ENCODE measurements at places on chromosomes 5 and 9.

DNA sequence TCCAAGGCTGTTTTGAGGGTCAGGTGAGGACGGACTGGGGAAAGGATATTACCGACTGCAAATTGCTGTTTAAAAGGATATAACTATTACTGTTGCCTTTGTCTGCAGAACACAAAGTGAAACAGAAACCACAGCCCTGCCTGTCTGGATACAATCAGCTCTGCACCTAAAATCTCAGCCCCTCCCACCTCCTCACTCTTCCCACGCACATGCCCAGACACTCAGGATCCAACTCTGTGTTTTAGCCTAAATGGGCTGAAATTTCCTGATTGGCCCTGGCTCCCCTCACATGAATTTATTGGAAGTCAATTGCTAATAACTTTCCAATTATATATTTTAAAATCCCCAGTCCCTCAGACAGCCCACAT is 176.3 kb upstream of the PPP1R26 start:
- DNase-seq: no peak

DNA sequence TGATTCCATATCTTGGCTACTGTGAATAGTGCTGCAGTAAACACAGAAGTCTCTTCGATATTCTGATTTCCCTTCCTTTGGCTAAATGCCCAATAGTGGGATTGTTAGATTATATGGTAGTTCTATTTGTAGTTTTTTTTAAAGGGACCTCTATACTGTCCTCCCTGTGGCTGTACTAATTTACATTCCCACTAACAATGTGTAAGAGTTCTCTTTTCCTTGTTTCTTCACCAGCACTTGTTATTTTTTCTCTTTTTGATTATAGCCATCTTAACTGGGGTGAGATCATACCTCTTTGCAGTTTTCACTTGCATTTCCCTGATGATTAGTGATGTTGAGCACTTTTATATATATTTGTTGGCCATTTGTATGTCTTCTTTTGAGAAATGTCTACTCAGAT is 102.0 kb downstream of the CARTPT start:
- no peak for DNase-seq

- DNase-seq: no peak
Measured at GRCh38 chr5:97191893-97192292, 8.8 kb upstream of the RIOK2 start.

DNA sequence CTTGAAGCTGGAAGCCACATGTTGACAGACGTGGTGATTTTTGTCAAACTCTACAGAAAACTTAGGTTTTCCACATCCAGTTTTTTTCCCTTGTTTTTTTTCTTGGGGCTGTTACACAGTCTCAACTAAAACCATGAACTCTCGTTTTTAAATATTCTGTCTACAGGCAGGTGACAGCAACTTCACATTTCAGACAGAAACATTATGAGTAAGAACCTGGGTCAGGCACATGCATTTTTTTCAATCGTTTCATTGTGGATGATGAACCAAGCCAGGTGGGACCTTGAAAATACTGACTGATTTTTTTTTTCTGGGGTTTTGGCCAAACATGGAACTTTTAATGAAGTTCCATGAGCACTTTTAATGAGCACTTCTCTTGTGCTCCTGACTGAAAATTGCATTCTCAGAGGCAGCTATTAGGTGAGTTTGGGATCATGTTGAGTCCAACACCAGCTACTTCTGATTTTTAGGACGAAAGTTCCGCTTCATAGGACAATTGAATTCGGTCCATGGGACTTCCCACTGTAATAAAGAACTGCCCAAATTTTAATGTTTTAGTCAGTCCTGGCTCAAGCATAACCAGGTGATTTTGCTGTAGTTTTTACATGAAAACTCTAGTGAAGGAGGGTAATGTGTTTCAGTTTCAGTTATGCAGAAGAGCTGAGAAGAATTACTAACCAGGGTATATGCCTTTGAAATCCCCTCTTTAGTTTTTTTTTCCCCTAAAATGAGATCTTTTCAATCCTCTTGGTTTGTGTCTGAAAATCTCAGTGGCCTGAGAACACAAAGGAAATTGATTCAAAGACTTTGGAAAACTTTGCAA is 93.2 kb upstream of the ADAMTS16 start:
- no peak for DNase-seq

- DNase-seq: no peak
Measured at GRCh38 chr9:134944351-134944802, 26.7 kb upstream of the FCN1 start.

DNA sequence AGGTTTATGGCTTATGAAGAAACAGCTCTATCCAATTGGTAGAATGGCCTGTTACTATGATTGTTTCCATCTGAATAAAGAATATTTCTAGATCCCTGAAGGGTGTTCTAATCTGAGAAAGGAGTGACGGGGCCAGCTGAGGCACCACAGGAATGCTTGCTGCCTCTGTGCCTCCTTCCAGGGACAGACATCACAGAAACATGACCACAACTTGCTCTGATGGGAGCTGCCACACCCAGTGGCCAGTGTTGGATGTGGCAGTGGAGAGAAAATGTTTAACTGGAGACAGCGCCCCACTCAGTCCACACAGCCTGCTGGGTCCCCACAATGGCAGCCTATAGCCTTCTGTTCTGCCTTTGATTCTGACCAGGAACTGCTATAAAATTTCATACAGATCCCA is 38.6 kb upstream of the TESK1 start:
- DNase-seq: no peak

- no peak for DNase-seq
Measured at GRCh38 chr5:67343835-67344234, 147.2 kb upstream of the CD180 start.

GRCh38 chr5:139014726-139015125 is 139.6 kb upstream of the LRRTM2 start:
- no peak for DNase-seq

- DNase-seq: no peak
Measured at GRCh38 chr9:71582347-71582746, 186.0 kb downstream of the CEMIP2 start.

- DNase-seq: no peak
Measured at GRCh38 chr9:35562895-35563780, 41.9 kb upstream of the TESK1 start.

DNA sequence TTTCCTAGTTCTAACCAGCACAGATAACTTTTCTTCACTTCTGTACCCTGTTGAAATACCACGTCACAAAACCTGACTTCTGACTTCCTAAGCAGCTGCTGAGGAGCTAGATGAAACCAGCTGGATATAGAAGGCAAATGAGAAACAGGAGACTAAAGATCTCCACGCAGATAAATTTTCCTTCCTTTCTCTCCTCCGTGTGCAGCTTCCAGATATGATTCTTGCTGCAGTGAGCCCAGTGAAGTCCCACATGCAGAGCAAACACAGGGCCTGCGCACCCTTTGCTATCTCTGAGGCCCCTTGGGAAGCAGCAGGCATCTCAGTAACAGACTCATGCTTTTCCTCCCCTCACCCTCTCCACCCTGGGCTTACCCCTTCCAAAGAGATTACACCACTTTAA is 1638.3 kb downstream of the MAT2B start:
- DNase-seq: no peak

DNA sequence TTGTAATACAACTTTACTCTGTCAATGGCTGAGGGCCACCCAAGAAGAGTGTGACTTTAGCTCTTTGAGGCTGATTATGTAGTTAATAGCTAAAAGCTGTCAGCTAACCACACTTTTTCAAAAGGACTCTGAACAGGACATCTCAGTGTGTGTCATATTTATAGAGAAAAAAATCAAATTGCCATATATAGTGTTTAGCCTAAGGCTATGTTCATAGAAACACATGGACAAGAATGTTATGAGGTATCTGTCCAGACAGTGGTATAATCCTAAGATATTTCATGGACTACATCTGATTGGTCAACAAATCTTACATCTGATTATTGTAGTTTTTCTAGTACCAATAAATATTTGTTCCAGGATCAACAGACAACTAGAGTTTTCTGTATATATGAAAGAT is 42.1 kb upstream of the CDH18 start:
- no peak for DNase-seq

GRCh38 chr5:150175076-150175475 is 8.5 kb downstream of the CDX1 start:
- DNase-seq: no peak

DNA sequence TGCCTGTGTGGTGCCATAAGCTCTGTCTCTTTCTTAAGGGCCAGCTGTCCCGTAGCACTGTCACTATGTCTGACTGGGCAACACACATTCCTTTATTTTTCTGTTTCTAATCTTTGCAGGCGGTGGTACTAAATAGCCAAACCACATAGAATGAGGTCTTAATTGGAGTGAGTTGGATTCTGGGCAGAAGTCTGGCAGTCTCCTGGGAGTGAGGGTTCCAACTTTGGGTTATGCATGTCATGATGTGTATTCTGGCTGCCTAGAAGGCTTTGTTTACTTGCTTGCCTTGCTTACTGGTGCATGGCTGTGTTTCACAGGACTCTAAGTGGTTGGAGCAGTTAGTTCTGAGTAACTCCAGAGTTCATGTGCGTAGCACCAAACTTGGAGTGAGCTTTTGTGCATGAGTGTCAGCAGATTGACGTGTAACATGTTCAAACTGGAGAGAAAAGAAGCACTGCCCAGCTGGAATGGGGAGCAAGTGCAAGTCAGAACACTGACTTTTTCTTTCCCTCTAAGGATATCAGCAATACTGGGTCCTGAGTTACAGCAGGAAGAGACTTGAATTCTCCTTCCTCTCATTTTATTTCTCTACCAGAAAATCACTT is 185.8 kb downstream of the PCSK1 start:
- no peak for DNase-seq

GRCh38 chr5:40381676-40382363 is 297.9 kb upstream of the PTGER4 start:
- no peak for DNase-seq

DNA sequence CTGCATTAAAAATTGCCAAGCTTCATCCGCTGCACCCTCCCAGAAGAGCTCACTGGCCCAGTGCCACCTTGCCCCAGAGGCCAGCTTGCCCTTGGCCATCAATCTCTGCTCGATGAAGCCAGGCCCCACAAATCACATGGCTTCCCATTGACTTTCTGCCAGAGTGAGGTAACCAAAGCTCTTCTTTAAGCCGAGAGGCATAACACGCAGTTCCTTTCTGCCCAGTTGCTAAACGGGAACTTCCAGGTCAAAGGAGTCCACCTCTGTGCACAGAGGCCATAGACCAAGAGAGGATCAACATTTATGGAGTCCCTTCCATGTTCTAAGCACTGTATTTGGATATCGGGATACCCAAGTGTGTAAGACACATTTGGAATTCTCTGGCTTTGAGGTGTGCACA is 208.8 kb downstream of the KIF4B start:
- DNase-seq: no peak

GRCh38 chr5:134545070-134545868 is 19.8 kb downstream of the JADE2 start:
- no peak for DNase-seq

DNA sequence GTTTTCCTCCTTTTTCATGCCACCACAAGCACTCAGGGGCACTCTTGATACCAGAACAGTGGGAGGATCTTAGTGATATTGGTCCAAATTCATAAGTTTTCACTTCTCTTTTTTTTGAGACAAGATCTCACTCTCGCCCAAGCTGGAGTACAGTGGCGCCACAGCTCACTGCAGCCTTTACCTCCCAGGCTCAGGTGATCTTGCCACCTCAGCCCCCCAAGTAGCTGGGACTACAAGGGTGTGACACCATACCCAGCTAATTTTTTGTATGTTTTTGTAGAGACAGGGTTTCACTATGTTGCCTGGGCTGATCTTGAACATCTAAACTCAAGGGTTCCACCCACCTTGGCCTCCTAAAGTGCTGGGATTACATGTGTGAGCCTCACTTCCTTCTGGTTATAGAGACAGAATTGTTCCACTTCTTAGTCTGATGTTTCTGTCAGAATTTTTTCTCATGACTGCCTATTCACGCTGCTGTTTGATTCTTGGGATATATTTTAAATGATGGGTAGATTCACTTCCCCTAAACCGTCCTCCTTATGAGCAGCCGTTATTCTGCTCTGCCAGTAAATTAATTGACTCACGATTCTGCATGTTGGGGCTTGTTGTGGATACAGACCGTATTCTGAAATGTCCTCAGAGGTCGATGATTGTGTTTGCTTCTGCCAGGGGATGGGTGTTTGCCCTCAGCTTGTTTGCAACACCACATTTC is 30.8 kb downstream of the MTAP start:
- no peak for DNase-seq

- DNase-seq: no peak
Measured at GRCh38 chr5:4576161-4576748, 563.9 kb upstream of the ADAMTS16 start.

DNA sequence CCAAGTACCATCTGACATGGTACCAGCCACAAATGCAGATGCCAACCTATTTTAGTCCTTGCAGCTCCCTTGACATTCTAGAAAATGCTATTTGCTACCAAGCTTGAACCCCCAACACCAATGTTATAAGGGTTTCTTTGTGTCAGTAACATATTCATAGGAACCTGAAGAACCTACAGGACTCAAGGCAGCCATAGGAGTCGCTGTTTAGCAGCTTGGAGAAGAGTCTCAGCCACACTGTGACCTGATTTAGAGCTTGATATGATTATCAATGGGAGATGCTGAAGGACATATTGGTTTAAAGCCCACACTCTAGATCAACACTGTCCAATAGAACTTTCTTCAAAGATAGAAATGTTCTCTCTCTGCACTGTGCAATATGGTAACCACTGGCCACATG is 6.4 kb upstream of the ZFR start:
- no peak for DNase-seq

DNA sequence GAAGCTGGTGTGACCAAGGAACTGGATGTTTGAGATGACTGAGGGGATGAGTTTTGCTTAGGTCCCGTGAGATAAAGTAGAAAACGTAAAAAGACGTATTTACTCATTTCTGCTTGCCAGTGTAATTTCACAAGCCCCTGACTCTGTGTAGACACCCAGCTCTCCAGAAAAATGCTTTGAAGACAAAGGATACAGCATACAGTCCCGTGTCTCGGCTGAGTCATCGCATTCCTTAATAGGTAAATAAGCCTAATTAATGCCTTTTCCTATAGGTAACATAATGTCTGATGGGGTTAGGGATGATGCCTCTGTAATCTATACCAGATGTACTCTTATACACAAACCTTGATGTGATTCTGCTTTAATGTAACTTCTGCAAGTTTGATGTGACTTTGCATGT is 20.2 kb downstream of the S100Z start:
- no peak for DNase-seq

GRCh38 chr9:60545346-60545877 is 368.8 kb upstream of the SPATA31A5 start:
- DNase-seq: no peak

All from thymus (tissue), 14 donors.